ENCODE measurements at places on chromosomes 16 and 17.

GRCh38 chr16:86347090-86347489 is 163.2 kb upstream of the FOXF1 start:
- DNase-seq = no peak

- DNase-seq = no peak
These were observed 142.8 kb downstream of the PRKCA start for GRCh38 chr17:66445229-66445628.

- DNase-seq = no peak
These were observed 6.4 kb downstream of the FA2H start for GRCh38 chr16:74768239-74768638.

DNA sequence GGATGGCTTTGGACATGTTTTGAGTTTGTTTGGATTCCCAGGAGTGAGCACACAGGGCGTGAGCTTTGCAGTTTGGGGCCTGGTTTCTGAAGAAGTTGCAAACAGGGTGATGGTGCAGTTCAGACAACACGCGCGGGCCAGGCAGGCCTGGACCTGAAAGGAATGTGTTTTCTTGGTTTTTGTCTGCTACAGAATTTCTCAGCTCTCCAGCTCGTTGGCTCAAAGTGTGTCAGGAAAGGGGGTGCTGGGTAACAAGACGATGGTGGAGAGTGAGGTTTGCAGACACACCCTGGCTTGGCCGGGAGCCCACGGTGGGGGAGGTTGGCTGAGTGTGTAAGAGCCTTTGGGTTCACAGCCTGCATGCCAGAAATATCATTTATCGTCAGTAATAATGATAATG is 82.3 kb downstream of the CMIP start:
- DNase-seq = no peak

- no peak for DNase-seq
These were observed 7.0 kb upstream of the CBFA2T3 start for GRCh38 chr16:88983771-88984687.
